ENCODE measurements at places on chromosomes 13 and 19.

DNA sequence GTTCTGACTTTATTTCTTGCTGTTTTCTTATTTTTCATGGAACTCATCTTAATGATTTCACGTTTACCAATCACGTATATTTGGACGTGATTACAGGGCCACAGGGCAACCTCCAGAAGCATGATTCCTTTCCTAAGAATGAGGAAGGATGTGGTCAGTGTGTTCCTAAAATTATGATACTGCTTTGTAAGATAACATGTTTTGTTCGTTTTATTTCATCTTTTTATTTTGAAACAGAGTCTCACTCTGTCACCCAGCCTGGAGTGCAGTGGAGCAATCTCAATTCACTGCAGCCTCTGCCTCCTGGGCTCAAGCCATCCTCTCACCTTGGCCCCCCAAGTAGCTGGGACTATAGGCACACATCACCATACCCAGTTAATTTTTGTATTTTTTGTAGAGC, 24.8 kb upstream of the LAIR1 start:
- no peak for DNase-seq

DNA sequence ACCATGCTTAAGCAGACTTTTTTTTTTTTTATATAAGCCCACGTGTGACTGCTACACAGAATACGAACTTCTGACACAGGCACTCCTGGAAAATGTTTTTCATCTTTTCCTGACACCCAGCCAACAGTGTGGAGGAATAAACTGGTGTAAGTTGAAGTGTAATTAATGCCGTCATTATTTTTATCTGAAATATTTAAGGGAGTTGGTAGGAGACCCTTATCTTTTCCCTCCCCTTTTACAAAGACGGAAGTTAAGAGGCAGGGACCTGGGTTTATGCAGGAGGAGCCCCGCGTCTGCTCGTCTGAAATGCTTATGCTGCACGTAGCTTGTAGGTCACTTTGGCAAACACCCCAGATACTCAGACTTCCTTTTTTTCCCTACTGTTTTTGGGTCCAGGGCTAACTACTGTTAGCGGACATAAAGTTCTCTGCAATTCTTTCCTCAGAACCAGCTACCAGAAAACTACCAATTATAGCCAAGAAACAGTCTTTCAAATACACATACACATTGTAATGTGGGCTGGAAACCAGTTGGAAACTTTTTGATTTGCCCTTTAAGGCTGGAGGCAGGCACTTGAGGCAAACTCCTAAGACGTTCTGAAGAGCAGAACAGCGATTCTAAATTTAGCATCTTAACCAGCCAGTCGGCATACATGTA, 50.8 kb downstream of the EFNB2 start:
- no peak for DNase-seq

- DNase-seq = no peak
Measured at GRCh38 chr19:56211718-56212117, 9.6 kb downstream of the ZSCAN5C start.

GRCh38 chr19:50415661-50416033, 3.1 kb upstream of the SPIB start:
- no peak for DNase-seq
